Smooth muscle cell of the umbilical artery (primary cell): ENCODE measurements at places on chromosomes 16 and 17. TPM values are rescaled to one million over a fixed set of nuclear protein-coding genes. Genes with fewer than 3 reads are reported as not detected.

Gene SLX4
- 4.8 and 9.0 TPM in 2 replicates for total RNA-seq

Gene GFAP
- 1.5 and 2.0 TPM in 2 replicates for total RNA-seq

Gene DYNLRB2
- total RNA-seq, result not detected in 2 replicates

Gene CHST4
- not detected in 2 replicates for total RNA-seq

Gene TP53TG3D
- total RNA-seq, result under 0.01 TPM in 1 of 2 replicates, not detected in the other

Gene HOXB9
- 0.30 and 0.92 TPM in 2 replicates for total RNA-seq

Gene RNF151
- total RNA-seq, result not detected in 2 replicates

Gene TEKT5
- not detected in 2 replicates for total RNA-seq

Gene KRT34
- 0.89 and 6.6 TPM in 2 replicates for total RNA-seq

Gene SECTM1
- total RNA-seq, result 1.2 TPM in 1 of 2 replicates, not detected in the other

Gene PRR35
- total RNA-seq, result not detected in 2 replicates

Gene MMP28
- 1.3 and 3.3 TPM in 2 replicates for total RNA-seq

Gene MT1X
- total RNA-seq, result 9.4 and 13.4 TPM in 2 replicates

Gene LPCAT2
- 32.3 and 40.7 TPM in 2 replicates for total RNA-seq

Gene TP53TG3F
- total RNA-seq, result not detected in 2 replicates

Gene CDC42EP4
- 27.0 and 54.2 TPM in 2 replicates for total RNA-seq
